ENCODE measurements at places on chromosomes 7 and 10. TPM values are rescaled to one million over a fixed set of nuclear protein-coding genes. Genes with fewer than 3 reads are reported as not detected.

- no peak for DNase-seq
Measured at GRCh38 chr10:16314259-16314658, 122.6 kb upstream of the PTER start.

- no peak for DNase-seq
Measured at GRCh38 chr7:1596181-1597043, 26.6 kb upstream of the PSMG3 start.

- no peak for DNase-seq
Measured at GRCh38 chr7:28799619-28800018, 158.5 kb downstream of the TRIL start.

- DNase-seq, result peak; percentile 75
Measured at GRCh38 chr10:69092959-69093850, 5.3 kb downstream of the SRGN start.

GRCh38 chr7:46613116-46613515 is 692.0 kb upstream of the IGFBP3 start:
- peak; percentile 54 for DNase-seq

DNA sequence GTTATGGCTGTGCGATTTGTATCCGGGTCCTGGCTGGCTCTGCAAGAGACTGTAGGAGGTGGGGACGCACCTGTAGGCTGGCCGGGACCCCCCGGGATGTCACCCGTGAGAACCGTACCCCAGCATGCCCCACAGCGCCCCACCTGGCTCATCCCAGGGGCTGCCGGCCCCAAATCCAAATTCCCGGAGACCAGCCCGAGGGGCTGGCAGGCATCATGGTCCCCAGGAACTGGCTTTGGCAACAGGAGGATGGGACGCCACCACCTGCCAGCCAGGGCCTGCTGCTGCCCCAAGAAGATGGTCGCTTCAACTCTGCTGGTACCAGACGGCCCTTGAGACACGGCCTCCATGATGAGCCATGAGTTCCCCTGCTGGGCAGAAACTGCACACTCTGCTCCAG is 239.4 kb downstream of the ELFN1 start:
- DNase-seq, result no peak

DNA sequence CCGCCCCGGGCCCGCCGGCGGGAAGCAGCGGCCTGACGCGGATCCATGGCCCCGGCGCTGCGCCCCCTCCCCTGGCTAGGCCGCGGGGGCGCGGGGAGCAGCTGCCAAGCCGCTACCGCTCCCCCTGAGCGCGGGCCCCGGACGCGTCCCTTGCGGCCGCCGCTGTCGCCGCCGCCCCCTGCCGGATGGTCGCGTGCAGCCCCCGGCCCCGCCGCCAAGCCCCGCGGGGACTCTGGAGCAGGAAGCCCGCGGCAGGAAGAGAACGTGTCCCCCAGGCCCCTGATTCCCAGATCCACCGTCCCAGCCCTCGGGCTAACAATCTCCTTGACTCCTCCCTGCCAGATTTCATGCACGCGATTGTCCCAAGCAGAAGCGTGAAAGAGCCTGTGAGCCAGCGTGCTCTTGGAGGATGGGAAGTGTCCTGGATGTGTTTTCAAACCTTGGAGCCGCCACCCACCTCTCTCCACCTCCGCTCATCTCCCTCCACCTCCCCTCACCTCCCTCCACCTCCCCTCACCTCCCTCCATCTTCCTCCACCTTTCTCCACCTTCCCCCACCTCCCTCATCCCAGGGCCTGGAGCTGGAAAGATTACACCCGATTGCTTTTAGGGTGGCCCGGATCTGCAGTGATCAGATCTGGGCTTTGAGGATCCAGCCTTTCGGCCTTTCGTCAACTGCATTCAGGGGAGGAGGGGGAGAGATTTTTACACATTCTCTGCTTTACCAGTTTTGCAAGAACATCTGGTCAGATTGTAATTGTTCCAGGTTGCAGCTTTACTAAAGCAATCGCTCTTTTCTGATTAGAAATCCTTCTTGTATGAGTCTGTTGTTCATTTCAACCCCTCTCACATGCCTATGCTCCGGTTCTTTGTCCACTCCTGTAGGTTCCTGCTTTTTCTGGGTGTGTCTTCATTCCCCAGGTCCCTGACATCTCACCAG is 570 bp upstream of the PRTFDC1 start:
- DNase-seq, result peak; percentile 51

- DNase-seq, result no peak
Measured at GRCh38 chr10:22681783-22682183, 32.6 kb downstream of the PIP4K2A start.

VGF gene
- total RNA-seq, result not detected

XRCC2 gene
- total RNA-seq, result 0.31 TPM

Measured in left cardiac atrium (tissue), 4 donors.